ENCODE measurements at places on chromosomes 2 and 18.

- DNase-seq, result no peak
These were observed 196.4 kb upstream of the TWIST2 start for GRCh38 chr2:238651306-238652052.

GRCh38 chr2:101114815-101115214 is 36.4 kb downstream of the TBC1D8 start:
- DNase-seq, result no peak

DNA sequence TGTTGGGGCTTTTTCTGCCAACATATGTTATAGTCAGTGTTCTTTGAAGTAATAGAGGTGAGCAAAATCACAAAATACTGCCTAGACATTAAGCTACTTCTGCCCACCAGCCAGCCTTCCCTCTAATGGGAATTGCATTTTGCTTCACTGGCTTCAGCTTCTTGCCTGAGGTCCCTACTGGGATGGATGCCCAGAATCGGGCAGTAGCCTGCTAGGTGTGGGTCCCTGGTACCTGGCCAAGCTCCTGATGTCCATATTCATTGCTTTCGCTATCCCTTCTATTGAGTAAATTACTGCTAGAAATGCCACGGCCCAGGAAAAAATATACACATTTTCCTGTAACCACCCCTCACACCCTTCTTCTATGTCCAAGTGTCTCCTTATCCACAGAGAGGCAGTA is 27.0 kb downstream of the CRYGD start:
- no peak for DNase-seq

GRCh38 chr2:241494311-241494908 is 14.0 kb downstream of the STK25 start:
- no peak for DNase-seq
